ENCODE measurements at places on chromosomes 3 and 15.

DNA sequence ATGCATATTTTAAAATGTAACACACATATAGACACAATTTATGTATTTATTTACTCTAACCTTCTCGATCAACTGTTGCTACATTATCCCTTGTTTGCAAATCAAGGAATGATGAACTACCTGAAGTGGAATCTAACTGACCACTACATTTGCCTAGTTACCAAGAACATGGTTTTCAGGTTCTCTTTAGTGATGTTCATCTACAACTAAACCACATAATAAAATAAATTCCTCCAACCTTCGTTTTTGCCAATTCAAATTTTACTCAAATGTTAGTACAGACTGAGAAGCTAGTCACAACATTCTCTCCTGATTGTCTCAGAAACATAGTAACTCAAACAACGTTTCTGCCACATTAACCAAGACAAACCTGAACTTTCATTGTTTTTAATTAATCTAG lies 521.9 kb downstream of the FOXP1 start:
- no peak for DNase-seq

DNA sequence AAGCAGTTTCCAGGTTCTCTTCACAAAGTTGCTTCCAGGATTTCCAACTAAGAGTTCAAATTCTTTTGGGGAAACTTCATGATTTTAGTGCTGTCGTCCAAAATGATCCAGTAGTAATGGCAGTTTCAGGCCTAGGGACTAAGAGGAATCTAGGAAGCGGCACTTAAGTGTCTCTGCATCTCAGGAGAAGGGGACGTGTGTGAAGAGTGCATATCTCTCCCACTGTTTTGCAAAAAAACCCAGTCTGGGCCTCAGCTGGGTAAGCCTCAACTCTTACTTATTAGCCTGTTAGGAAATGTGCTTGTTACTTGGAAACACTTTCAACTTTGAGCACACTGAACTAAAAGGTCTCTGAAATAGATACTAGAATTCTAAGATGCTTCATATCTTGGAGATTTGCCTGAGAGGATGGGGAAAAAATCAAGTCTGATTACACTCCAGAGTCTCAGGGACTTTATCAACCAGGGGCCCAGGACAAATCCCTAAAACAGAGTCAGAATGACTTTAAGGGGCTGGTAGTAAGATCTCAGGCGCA lies 81.8 kb downstream of the WDR76 start:
- no peak for DNase-seq

- no peak for DNase-seq
Measured at GRCh38 chr3:72129501-72130094, 344.6 kb upstream of the PROK2 start.

DNA sequence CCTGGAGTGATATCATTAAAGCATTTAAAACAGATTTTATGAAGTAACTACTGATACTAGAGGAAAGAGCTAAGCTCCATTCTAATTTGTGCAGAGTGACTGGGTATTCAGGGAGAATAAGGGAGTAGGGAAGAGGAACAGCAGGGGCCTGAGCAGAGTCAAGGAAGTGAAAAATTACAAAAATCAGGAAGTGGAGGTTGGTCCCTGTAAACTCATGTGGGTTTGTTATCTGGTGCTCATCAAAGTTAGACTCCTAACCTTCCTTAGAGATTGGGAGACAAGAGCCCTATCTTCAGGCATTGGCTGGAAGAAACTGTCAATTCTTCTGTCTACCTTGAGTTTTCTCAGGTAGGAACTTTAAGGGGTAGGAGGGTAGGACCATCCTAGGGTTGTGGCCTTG lies 82.5 kb downstream of the NEK11 start:
- no peak for DNase-seq

- DNase-seq, result no peak
Measured at GRCh38 chr15:91383532-91383931, 283.5 kb downstream of the SV2B start.

DNA sequence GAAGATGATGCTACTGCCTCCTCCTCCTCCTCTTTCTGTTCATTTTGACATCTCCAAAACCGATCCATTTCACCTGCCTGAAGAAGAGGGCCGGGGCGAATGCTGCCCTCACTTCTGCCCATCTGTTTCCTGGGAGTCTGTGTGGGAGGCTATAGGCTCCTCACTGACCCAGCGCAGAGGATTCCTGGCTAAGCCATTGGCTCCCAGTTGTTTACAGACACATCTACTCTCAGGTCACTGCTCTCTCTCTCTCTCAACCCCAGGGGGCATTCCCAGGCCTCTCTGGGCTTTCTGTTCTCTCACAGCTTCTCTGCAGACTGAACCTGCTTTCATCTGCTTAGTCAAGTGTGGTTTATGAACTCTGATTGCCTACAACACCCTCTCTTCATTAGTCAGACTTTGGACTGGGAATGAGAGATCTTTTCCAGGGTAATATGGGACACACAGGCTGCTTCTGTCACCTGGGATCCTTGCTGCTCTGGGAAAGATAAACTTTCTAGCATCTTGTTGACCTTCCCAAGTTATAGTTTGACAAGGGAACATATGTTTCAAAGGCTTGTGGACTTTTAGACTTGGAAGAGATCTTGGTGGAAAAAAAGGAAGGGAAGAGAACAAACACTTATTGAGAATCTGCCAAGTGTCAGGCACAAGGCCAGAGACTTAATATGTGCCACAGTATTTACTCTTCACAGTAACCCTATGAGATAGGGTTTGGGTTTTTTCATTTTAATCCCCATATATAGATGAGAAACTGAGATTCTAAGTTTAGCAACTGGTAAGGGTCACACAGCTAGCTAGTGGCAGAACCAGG lies 30.2 kb upstream of the USP3 start:
- DNase-seq, result peak; percentile 63

- no peak for DNase-seq
Measured at GRCh38 chr3:162072656-162073164, 576.1 kb downstream of the OTOL1 start.
